ENCODE measurements at places on chromosomes 5 and 9.
A peak's percentile ranks its signal among the peaks of the same experiment; 100 is the strongest.

DNA sequence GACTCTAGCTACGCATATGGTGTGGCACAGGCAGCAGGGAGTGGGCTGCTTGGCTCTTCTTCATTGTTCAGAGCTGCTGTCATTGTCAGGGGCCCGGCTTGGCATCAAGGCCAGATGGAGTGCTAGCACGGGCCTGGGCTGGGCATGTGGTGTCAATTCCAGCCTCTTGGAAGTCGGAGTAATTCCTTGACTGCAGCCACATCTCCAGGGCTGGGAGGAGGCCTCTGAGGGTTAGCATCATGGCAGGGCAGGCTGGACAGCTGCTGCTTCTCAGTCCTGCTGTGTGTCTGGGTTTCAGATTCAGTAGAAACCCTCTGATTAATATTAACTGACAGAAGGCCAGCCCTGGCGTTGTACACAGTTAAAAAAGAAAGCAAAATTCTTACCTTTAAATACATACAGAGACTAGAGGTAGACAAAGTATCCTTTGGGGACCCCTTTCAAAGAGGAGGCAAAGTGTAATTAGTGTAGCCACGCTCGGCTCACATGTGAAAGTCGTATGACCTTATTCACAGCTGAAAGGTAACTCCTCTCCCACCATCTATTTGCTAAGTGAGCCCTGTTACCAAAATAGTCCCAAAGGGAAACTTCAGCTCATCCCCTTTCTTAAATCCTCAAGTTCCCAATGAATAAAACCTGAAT lies 126.4 kb downstream of the DOCK2 start:
- no peak for DNase-seq

DNA sequence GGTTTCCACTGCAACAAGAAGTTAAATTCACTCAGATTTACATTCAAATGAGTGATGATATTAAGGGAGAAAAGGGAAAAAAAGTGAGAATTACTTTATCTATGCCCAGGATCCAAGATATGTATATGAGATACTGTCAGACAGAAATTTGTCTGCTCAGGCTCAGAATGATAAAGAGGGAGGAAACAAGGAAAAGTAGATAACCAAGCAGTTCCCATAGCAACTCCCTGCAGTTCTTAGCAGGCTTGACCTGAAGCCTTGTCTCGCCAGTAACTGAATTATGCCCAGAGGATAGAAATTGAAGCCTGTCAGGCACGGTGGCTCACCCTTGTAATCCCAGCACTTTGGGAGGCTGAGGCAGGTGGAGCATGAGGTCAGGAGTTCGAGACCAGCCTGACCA lies 304.4 kb downstream of the TLE1 start:
- no peak for DNase-seq

DNA sequence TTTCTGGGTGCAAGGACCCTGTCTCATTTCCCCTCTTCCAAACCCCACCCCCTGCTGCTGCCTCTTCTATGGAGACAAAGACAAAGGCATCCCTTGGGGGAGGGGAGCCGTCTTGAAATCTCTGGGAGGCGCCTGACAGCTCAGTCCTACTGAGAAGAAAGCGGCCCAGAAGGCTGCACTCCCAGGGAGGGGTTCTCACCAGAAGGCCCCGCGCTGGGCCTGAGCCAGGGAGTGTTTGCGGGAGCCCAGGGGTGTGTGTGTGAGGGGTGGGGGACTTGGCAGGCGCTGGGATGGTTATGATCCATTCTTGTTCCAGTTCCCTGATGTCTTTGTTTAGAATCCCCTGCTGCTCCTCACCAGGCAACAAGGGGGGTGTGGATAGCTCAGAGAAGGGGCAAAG lies 45.7 kb upstream of the ALDH1B1 start:
- no peak for DNase-seq

GRCh38 chr9:126219166-126219565 lies 107.5 kb upstream of the MVB12B start:
- DNase-seq, result no peak

- DNase-seq, result no peak
Measured at GRCh38 chr9:95645579-95645978, 128.8 kb upstream of the PTCH1 start.

GRCh38 chr5:107668154-107669095 lies 2.3 kb downstream of the EFNA5 start:
- no peak for DNase-seq

DNA sequence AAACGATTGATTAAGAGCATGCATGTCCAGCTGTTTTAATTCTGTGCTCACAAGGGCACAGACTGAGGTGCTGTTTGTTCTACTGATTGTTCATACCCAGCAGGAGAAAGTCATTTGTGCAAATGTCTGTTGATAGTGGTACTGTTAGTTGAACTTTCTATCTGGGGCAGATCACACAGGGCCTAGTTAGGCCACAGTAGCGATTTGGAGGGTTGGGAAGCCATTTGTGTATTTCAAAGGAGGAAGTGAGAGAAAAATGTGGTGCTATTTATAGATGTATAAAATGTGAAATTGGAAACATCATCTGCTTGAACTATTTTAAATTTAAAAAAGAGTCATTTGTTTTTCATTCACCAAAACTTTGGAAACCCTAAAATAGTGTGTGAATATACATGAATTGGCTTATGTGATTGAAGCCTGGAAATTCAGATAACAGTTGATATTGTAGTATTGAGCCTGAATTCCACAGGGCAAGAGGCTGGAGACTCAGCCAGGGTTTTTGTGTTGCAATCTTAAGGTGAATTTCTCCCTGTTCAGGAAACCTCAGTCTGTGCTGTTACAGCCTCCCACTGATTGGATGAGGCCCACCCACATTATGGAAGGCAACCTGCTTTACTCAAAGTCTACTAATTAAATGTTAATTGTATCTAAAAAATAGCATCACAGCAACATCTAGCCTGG lies 162.0 kb upstream of the CDKN2B start:
- DNase-seq, result no peak

GRCh38 chr5:149820536-149821510 lies 90.7 kb downstream of the PPARGC1B start:
- no peak for DNase-seq

- DNase-seq, result no peak
Measured at GRCh38 chr9:94869415-94869843, 142.9 kb downstream of the AOPEP start.

GRCh38 chr9:108643731-108644510 lies 211.9 kb downstream of the ACTL7B start:
- no peak for DNase-seq

- no peak for DNase-seq
Measured at GRCh38 chr9:5786370-5787127, 46.4 kb downstream of the ERMP1 start.

- no peak for DNase-seq
Measured at GRCh38 chr5:1058083-1058945, 49.7 kb downstream of the NKD2 start.

GRCh38 chr9:134670042-134670525 lies 28.5 kb downstream of the COL5A1 start:
- DNase-seq, result peak; percentile 48

GRCh38 chr5:56511326-56511841 lies 278.3 kb upstream of the ANKRD55 start:
- DNase-seq, result no peak

- DNase-seq, result no peak
Measured at GRCh38 chr9:96524045-96524444, 74.1 kb downstream of the HABP4 start.

- no peak for DNase-seq
Measured at GRCh38 chr9:26413611-26414010, 479.0 kb downstream of the CAAP1 start.

GRCh38 chr5:102815540-102816332 lies 60.6 kb downstream of the PAM start:
- no peak for DNase-seq

GRCh38 chr9:113501129-113501686 lies 37.7 kb downstream of the RGS3 start:
- DNase-seq, result no peak

DNA sequence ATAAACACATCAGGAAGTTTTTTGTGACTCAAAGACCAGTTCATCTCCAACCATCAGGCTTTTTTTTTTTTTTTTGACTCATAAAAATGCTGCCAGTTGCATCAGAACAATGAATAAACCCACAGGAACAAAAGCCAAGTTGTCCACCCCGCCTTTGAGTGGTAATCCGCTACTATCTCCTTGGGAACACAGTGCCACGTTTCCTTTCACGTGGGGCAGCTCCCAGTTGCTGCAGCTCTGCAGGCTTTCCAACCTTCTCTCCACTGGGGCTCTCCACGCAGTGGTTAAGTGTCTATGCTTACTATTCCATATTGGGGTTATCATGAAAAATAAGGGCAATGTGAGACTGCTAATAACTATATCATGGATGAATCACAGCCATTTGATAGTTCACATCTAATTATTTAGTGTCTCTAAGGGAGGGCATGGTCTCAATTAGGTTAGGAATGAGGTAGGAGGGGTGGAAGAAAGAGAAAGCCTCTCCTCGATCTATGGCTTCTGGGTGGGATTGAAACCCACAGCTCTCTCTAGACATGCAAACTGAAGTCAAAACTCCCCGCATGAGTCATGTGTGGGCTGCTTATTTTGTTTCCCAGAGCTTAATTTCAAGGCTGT lies 55.8 kb upstream of the ACTBL2 start:
- DNase-seq, result peak; percentile 37

GRCh38 chr5:161312882-161313281 lies 233.6 kb downstream of the GABRB2 start:
- DNase-seq, result no peak

DNA sequence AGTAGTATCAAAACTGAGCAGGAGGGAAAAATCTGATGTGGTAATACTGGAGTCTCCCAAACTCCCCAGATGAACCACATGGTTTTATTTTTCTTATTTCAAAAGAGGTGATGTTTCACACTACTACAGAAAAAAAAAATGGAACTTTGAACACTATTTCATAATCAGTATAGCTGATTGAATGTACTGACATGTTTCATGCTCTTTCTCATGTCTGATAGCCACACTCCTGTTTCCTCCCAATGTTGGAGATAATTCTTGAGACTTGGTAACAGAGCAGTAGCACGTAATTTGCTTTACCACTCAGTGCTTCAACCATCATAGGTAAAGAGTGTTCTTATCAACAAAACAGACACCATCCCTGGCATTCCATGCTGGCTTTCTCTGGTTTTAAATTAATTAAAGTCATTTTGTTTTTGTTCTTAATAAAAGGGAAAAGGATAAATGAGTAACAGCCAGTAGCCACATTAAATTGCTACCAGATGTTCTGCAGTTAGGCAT lies 85.2 kb downstream of the MUSK start:
- DNase-seq, result no peak

GRCh38 chr9:36441966-36442365 lies 41.9 kb upstream of the RNF38 start:
- no peak for DNase-seq

DNA sequence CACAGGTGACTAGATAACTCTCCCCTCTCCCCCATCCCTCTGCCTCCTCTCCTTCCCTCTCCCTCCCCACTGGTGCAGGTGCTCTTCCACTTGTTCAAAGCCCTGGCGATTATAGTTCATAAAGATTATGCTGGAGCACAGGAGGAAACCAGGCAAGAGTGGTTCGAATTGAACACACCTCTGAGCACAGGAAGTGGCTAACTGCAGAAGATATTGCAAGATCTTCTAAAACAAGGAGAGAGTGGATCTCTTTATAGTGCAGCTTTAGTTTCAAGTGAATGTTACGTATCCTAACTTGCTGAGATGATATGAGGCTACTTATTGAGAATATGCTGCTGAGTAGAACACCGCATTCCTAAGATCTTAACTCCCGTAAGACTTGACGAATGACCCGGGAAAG lies 178.4 kb downstream of the GOLPH3 start:
- no peak for DNase-seq

GRCh38 chr5:97735209-97735608 lies 552.2 kb upstream of the RIOK2 start:
- peak; percentile 55 for DNase-seq

DNA sequence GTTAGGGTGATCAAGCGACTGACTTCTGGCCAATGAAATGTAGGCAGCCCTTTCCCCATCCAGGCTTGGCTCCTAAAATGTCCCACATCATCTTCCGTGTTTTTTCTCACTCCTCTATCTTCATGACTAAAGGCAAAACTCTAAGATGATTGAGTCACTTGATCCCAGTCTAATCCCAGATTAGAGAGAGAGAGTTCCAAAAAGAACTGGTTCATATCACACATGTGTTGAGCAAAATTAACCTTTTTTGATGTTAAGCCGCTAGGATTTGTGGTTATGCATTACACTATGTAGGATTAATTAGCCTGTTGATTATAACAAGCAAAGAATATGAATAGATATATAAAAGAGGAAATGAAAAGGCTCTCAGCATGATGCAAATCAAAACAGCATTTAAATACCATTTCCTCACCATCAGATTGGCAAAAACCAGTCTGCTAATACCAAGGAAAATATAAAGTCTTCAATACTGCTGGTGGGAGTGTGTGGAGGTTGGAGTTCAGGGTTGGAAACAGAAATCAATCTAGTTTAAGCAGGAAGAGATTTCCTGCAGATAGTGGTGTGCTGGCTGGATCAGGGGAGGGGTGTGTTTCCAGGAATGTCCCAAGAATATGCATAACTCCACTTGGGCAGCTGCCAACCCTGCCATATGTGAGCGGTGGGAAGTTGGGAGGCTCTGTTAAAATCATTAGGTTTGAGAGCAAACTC lies 187.6 kb upstream of the S1PR3 start:
- no peak for DNase-seq

DNA sequence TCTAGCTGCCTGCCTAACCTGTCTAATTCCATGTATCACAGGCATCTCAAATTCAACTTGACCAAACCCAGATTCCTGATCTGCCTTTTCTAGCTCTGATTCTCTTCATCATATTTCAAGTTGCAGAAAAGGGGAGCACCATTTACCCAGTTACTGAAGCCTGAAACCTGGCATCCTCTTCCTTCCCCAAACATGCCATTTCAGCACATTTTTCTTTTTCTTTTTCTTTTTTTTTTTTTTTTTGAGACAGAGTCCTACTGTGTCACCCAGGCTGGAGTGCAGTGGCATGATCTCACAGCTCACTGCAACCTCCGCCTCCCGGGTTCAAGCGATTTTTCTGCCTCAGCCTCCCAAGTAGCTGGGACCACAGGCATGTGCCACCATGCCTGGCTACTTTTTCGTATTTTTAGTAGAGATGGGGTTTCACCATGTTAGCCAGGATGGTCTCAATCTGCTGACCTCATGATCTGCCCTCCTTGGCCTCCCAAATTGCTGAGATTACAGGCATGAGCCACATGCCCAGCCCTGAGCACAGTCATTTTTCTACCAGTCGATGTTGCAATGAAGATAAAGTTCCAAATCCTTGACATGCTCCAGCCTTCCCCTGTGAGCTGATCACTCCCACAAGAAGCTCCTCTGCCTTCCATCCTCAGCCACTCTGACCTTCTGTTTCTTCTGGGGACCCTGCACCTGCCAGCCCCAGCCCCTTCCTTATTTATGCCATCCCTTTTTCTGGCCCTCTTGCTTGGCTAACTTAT lies 32.2 kb downstream of the ACER2 start:
- no peak for DNase-seq

Data from AG04450 (cell line).